ENCODE measurements at places on chromosomes 3 and 15.

DNA sequence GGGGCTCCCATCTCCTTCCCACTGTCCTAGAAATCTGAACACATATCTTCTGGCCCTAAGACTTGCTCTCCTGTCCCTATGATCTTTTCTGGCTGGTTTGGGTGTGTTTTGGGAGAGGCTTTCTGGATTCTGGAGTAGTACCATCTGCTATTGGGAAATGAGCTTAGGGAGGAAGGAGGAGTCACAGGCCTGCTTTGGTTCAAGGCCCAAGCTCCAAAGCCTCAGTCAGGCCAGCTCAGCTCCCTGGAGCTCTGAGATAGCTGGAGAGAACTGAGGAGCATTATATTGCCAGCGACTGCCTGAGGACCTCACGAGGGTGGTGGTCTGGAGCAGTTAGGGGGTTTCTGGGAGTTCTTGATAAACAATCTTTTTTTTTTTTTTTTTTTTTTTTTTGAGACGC is 18.7 kb downstream of the RASGRF1 start:
- no peak for DNase-seq

DNA sequence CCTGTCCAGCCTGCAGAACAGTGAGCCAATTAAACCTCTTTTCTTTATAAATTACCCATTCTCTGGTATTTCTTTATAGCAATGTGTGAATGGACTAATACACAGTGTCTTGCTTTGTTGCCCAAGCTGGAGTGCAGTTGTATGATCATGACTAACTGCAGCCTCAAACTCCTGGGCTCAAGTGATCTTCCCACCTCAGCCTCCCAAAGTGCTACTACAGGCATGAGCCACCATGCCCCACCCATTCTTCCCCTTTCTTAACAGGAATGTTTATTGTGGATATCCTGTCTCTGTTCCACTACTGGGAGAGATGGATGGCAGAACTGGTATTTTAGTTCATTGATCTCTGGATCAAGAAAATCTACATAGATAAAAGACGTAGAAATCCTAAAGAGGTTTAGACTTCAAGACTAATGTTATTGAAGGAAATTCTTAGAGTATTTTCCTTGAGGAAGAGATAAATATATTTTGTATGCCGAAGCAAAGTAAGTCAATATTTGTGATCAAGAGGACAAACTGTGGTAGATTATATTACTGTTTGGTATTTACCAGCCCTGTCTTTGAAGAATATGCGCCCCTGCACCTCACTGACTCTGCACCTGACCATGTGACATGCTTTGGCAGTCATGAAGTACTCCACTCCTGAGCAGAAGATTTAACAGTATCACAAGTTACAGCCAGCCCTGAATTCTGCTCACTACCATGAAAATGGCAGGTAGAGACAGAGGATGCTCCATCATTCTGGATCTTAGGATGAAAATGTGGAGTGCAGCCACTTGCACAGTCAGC is 42.9 kb downstream of the UACA start:
- DNase-seq = no peak

DNA sequence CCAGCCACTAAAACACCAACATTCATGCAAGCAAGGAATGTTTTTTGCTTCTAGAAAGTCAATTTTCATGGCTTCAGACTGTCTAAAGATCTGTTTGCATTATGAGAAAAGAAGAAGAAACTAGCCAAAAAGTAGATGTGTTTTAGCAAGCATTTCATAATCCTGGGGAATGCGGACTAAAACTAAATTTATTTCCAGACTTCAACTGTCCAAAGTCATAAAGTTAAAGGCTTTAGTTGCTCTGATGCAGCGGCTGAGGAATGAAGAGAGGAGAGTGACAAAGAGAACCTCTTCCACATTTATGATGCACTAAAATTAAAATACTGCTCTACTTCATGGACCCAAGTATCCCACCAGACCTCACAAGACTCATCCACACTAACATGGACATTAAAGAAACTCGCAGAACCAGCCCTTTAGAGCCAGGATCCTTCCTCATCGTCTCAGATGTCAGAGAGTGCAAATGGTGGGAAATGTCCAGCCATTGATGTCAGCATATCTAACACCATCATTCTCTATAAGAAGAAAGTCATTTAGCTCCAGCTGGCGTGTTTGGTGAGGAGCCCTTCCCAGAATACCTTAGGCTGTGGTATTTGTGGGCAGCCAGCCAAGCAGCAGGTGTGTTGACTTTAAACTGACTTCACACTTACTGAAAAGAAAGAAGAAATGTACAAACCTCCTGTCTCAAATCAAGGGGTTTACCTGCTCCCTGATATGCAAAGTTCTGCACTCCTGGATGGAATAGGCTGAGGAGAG is 17.4 kb downstream of the FYCO1 start:
- no peak for DNase-seq

DNA sequence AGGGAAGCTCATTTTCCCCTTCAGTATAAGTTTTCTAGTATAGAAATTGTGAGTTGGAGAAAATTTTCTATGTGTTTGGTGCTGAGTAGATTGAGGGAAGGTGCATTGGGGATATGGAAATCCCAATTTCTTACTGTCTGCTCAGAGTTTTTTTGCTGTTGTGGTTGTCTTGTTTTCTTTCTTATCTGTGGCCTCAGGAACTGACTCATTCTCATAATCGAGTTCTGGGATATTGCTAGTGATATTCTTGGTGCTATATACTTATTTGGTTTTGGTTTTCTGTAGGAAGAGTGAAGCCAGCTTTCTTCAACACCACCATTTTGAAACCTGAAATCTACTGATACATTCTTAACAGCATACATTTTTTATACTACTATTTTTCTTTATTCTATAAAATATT is 869.2 kb downstream of the DIPK2A start:
- DNase-seq = no peak

DNA sequence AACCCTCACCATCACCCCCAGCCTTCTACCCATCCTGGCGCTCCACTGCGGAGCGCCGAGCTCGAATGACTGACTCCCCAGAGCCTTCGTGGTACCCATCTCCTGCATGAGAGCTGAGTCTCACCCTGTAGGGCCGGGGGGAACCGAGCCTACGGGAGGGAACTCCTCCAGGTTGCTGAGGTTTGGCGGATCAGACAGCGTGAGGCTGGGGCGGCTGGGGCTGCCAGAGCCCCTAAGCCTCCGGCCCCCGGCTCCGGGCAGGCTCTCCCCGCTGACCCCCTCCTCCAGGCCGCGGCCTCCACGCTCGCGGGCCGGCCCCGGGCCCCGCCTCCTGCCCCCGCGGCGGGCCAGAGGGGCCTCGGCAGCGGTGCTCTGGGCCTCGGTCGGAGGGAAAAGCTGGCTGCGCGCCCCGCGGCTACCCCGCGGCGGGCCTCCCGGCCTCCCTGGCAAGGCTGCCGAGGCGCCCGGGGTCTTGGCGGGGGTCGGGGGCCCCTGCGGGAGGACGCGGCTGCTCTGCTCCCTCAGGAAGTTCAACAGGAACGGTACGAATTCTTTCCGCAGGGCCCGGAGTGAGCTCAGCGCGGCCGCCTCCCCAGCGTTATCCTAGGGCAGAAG is 643 bp downstream of the CDAN1 start:
- no peak for DNase-seq

- no peak for DNase-seq
These were observed 149.4 kb downstream of the SHOX2 start for GRCh38 chr3:157956850-157957249.
